ENCODE measurements at places on chromosomes 3 and 15.

DNA sequence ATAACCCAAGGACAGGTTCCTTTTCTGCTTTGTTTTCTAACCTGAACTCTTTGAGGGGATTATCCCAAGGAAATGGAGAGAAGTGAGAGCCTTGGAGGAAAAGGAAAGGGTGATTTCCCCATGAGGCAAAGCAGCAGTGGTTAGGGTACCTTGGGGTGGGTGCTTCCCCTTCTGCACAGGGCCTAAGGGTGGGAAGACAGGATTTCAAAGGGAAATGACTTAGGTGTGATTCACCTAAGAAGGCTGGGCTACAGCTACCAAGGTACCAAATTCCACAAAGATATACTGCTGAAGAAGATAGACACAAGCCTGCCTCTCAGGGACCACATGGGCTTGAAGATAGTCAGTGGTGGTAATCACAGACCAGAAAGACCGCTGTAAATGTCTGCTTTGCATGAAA lies 325.3 kb upstream of the DPH6 start:
- no peak for DNase-seq

GRCh38 chr3:138941259-138941885 lies 5.6 kb downstream of the FOXL2 start:
- peak; percentile 24 for DNase-seq

DNA sequence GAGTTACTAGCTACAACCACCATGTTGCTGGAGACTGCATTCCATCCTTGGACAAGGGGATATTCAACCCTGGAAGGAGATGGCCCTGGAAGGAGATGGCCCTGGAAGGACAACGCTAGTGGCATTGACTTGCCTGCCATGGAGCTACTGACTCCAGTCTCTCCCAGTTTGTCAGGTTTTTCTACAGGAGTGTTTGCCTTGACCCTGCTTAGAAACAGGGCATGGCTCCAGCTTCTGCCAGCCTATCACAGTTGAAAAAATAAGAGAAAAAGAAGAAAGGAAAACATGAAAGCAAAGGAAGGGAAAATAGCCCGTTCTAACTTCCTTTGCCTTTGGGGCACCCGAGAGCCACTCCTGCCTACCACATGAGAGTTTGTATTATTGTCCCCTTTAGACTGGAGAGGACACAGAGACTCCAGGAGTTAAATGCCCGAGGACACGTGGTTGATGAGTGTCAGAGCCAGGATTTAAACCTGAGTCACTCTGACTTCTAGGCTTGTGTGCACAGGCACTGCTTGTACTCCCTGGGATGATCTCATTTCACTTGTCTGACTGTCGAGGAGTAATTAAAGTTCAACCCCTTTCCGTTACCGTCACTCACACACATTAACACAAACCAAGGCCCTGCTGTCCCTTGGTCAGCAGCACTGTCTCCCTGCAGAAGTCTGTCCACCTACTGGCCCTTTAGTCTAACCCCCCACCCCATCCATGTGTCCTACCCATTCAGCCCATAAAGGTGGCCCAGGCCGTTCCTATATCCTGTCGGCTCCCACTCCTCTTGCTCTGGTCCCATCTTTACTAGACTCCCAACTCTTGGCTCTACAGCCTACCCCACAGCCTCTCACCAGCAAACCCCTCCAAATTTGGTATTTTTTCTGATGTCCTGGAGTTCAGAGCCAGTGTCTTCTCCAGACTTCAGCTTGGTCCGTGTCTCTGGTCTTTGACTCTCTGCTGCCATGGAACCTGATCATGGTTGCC lies 46.1 kb downstream of the C2CD4A start:
- no peak for DNase-seq

DNA sequence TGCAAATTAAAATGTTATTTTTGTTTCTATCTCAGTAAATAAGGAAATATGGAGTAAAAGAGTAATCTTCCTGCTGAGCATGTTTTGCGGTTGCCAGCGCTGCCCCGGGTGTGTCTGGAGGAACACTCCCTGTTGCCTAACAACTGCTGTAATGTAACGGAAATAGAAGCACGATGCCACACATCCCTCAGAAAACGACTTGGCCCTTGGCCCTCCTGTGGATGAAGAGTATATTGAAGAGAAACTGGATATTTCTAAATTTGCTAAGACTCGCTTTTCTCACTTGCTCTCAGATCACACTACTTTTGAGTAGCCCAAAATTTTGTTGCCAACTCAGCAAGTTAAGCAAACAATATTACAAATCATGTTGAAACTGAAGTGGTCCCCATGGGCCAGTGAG lies 18.9 kb downstream of the CX3CR1 start:
- peak; percentile 55 for DNase-seq

DNA sequence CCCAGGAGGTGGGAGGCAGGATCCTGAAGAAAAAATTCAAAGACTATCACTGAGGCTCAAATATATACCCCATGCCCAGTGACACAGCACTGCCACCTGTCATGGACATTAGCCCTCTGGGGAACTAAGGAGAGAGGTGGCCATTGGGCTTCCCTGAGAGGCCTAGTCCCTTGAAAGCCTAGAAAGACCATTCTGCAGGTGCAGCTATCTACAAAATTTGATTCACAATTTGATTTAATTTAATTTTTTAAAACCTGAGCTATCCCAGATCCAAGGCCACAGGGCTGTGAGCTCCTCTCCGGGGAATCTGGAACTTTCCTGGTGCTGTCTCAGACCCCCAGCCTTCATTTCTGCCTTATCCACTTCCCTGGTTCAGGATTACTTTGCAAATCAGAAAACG lies 16.9 kb upstream of the KLHL24 start:
- DNase-seq = no peak

GRCh38 chr3:186815435-186815834 lies 9.2 kb upstream of the RFC4 start:
- DNase-seq = no peak

DNA sequence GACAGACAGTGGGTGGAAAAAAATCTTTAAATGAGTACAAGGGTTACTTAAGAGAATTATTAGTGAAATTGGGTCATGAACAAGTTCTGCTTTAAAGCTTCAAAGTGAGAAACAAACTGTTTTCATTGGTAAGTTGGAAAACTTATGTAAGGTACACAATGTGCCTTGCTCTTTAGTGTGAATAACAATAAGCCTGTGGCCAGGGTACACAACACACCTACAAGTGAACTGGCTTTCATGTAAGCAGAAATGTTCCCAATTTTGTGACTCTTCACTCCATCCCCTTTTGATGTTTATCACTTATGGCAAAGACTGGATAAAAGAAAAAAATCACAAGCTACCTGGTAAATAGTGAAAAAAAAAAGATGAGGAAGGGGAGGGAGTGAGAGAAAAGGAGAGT lies 253.7 kb downstream of the ZBTB20 start:
- no peak for DNase-seq

DNA sequence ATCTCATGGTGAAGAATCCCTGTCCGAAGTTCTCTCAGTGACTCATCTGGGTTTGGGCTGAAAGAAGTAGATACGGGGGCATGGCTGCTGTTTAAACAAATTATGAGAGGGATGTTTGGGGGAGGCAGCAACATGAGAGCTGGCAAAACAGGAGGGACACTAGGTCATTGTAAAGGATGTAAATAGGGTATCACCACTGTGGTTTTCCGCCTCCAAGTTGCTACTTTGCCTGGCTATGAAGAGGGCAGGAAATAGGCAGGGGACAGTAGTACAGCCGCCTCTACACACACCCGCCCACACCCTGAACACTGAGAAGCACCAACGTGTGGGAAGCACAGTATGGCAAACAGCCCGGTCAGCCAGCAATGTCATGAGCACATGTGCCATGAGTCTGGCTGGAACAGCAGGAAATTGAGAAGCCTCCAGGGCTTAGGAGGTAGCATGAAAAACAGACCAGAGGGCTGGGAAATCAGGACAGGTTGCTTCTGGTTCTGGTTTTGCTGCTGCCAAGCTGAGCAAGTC lies 17.1 kb downstream of the HEXA start:
- DNase-seq = peak; percentile 7

DNA sequence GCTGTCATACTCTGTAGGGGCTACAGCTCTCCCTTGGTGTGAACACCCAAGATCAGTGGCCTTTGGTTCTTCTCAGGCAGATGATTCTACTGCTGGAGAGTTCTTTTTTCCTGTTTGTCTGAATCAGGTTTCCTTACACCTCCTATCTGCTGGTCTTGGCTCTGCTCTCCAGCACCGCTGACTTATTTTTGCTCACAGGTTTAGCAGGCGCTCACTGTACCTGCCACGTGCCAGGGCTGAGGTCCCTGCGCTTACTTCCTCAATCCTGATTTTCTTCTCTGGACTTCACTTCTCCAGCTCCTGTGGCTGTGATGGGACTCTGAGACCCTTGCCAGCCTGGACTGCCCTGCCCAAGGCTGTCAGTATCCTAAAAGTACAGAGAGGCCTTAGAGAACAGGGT lies 9.5 kb downstream of the BSN start:
- no peak for DNase-seq

GRCh38 chr15:55954862-55955605 lies 38.4 kb downstream of the NEDD4 start:
- no peak for DNase-seq

DNA sequence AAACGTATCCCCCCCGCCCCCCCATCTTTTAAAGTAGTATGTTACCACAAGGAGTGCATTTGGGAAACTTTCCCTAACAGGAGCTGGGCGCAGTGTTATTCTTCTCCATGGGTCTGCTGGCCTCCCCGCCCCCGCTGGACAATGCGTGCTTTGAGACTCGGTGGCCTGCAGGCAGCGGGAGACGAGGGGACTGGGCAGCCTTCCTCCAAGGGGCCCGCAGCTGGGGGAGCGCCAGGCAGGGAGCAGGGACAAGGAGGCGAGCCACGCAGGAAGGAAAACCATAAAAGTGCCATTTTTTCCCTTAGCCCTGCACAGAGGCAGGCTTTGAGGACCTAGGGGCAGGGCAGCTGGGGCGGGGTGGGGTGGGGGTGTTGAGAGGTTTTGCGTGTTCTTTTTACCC lies 14.1 kb downstream of the SOX2 start:
- DNase-seq = no peak

DNA sequence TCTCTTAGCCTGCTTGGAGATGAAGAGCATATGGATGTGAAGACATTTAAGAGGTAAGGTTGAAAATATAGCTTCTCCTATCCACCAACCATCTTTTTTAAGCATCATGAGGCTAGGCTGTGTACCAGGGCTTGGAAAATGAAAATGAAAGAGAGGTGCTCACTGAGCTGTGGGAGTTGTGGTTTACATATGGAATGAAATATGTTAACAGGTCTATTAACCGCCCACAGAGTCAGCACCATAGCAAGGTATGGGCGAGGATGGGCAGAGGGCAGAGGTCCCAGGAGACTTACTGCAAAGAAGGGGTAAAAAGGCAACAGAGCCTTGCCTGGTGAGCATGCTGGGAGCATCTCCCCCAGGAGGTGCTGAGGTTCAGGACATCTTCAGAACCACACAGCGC lies 273.1 kb downstream of the GABRG3 start:
- no peak for DNase-seq
